ENCODE measurements at places on chromosomes 4 and X. TPM values are rescaled to one million over a fixed set of nuclear protein-coding genes. Genes with fewer than 3 reads are reported as not detected.

Gene GPRASP2
- 13.3 TPM for total RNA-seq

Gene NIPAL1
- 0.07 TPM for total RNA-seq

Gene HSFX1
- total RNA-seq, result 2.7 TPM

Gene FMR1NB
- not detected for total RNA-seq

Gene UGT2A1
- total RNA-seq, result not detected

Gene KLF8
- total RNA-seq, result 3.4 TPM

Gene NPY1R
- total RNA-seq, result 0.69 TPM

Gene CITED1
- not detected for total RNA-seq

Gene CCDC160
- not detected for total RNA-seq

DNA sequence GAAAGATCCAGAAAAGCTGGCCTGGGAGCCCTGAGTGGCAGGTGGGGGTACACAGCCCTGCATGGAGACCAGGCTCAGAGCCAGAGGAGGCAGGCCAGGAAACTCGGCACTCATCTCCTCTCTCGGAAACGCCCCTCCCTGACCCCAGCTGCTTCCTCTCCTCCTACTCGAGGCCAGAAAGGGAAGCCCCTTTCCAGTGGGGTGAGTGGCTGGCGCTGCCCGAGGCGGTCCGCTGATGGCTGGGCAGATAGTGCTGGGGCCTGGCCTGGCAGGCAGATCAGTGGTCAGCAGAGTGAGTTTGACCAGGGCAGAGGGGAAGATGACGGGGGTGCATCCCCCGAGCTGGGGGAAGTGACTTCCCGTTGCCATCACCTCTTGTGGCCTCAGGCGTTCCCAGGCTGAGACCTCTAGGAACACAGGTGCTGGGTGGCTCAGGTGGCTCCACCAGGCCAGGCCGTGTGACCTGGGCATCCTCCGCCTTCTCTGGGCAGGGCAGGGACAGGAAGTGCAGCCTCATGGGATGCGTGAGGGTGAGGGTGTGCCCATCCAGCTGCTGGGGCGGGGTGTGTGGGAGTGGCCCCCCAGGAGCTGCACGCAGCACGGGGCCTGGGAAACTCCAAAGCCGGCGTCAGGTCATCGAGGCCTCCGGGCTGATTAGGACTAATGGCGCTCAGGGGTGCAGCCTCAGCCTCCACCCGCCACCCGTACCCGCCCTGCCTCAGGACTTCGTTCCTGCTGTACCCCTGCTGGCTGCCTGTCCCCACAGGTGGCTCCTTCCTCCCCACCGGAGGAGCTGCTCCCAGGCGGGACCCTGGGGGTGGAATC lies 5.7 kb downstream of the SH3BP2 start:
- DNase-seq, result peak; percentile 83

GRCh38 chr4:61723492-61723891 lies 523.4 kb downstream of the ADGRL3 start:
- DNase-seq, result no peak

- DNase-seq, result no peak
Observed at GRCh38 chr4:142353149-142353738, 492.9 kb downstream of the INPP4B start.

DNA sequence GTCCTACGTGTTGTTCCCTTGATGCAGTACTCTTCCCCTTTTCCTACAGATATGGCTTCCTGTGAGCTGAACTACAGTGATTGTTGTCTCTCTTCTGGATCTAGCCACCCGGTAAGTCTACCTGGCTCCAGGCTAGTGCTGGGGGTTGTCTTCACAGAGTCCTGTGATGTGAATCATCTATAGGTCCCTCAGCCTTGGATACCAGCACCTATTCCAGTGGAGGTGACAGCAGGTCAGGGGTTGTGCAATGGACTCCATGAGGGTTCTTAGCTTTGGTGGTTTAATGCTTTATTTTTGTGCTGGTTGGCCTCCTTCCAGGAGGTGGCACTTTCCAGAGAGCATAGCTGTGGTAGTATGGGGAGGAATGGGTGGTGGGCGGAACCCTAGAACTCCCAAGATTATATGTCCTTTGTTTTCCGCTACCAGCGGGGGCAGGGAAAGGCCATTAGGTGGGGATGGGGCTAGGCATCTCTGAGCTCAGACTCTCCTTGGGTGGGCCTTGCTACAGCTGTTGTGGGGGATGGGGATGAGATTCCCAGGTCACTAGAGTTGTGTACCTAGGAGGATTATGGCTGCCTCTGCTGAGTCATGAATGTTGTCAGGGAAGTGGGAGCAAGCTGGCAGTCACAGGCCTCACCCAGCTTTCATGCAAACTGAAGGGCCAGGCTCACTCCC lies 121.4 kb upstream of the ANKRD50 start:
- DNase-seq, result no peak

DNA sequence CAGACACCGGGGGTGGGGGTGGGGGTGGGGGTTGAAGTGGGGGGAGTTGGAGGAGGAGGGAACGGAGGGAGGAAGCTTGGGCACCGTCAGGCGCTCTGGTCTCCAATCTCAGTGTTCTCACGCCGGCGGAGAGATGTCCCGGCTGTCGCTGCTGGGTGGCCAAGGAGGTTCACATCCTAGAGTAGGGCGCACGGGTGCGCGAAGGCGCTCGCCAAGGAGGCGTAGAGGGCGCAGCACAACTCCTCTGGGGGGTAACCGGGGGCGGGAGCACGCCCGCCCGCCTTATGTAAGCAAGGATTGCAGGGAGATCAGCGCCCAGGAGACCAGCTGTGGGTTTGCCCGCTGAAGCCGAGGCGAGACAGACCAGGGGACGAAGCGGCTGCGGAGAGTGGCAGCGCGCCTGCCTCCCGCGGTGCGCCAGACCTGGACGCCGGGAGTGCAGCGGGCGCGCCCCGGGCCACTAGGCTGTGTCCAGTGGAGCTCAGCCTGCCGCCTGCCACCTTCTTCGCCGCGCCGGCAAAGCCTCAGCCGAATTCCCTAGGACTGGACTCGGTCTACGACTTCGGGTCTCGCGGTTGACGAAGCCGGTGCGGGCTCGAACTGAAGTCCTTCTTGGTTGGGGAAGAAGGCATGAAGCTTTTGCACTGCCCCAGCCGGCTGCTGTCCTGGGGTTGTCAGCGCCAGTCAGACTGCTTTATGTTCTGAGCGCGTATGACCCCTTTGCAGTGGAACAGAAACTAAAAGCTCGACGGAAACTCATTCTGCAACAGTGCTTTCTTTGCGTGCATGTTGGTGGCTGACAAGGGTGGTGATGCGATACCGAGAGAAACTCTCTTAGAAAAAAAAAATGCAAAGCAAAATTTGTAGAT lies 707 bp upstream of the UNC5C start:
- DNase-seq, result peak; percentile 80

DNA sequence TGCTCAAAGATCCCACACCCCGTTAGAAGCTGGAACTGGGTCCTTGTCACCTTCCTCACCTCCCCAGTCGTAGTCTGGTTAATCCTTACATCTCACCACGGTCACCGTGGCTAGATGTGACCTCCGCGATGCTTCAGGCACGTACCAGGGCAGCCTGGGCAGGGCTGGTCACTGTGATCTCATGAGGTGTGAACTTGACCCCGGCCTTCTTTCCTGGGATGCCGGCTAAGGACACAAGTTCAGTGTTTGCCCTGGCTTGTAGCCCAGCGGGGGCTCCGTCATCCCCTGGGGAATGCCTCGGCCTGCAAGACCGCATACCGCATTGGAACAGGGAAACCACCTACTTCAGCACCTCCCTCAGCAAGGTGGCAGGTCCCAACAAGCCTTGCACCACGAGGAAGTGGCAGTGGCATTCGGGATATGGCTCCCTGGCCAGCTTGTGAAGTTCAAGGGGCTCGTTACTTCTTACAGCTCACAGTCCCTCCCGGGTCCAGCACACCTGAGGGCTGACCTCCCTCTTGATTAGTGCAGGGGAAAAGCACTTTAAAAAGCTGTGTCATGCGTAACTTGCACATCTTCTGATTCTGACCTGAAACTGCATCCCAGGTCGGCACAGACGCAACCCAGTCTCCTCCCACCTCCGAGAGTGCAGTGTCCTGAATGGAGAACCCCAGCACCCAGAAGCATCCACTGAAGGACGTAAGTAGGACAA lies 25.9 kb downstream of the NOP14 start:
- DNase-seq, result no peak

DNA sequence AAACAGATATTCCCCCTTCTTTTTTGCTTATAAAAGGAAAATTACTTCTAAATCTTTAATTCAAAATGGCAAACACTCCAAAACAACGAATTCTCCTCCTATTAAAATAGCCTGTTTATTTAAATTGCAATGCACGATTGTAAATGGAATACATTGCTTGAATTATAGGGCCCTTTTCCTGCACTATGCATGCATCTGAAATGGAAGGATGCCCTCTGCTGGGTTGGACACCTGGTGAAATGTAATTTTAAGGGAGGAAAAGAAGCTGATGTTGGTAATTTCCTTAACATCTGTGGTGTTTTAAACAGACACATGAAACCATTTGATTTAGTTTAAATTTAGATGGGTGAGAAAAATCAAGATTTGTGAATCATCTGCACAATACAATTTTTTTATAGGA lies 72.8 kb downstream of the GRXCR1 start:
- DNase-seq, result no peak

GRCh38 chr4:88705805-88706492 lies 8.3 kb upstream of the NAP1L5 start:
- DNase-seq, result no peak

GRCh38 chr4:6278801-6279197 lies 9.1 kb downstream of the WFS1 start:
- peak; percentile 68 for DNase-seq

DNA sequence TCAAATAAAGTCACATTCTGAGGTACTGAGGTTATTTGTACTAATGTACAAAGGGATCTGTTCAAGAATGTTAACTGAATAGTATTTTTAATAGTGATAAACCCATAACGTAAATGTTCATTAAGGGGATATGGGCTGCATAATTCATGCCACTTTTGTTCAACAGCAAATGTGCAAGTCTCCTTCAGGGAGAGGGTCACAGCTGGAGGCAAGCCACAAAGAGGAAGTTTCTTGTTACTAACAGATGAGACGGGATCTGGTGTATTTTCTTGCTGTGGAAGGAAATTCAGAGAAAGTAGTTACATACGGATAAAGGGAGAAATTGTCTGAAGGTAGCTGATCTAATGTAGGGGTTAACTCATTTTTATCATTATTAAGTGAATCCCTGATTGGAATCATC lies 10.0 kb downstream of the ZFP42 start:
- DNase-seq, result no peak

DNA sequence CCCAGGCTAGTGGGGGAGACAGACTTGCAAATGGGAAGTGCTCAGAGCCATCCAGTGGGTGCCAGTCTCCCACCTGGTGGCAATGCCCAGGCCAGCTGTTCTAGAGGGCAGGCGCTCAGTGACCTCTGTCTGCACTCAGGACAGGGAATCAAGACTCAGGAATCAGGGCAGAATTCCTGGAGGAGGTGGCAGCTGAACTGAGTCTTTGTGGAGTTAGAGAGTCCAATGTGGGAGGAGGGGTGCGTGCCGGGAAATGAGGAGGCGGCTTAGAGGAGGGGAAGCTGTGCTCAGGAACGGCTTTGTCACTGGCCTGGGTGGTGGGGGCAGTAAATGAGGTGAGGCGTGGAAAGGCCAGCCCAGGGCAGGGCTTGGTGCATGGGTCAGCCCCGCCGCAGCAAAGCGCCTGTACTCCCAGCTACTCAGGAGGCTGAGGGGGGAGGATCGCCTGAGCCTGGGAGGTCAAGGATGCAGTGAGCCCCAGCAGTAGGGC lies 31.3 kb upstream of the SORCS2 start:
- no peak for DNase-seq

DNA sequence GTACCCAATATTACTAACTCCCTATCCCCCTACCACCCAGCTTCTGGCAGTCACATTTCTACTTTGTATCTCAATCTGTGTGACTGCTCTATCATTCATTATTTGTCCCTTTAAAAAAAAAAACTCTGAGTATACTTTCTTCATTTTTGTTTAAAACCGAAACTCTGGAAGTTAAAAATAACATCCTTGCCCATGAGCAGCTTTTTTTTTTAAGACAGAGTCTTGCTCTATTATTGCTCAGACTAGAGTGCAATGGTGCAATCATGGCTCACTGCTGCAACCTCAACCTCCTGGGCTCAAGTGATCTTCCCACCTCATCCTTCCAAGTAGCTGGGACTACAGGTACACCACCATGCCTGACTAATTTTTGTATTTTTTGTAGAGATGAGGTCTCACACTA lies 15.8 kb downstream of the UBE2K start:
- DNase-seq, result no peak

DNA sequence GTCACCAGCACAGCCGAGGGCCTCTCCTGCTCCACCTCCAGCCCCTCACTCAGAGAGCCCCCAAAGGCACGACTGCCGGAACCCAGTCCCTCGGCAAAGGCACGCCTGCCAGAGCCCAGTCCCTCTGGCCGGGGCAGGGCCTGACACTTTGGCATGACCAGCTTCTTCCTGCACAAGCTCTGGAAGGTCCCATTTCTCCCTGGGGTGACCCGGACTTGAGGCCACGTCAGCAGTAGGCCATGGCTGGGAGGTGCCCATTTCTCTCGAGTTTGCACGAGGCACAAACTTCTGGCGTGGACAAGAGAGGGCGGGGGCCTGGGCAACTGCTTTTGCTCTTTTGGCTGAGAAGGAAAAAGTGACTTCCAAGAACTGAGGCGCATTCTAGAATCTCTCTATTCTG lies 62.2 kb upstream of the GPR78 start:
- no peak for DNase-seq

GRCh38 chrX:123860983-123861382 lies 1.1 kb downstream of the XIAP start:
- DNase-seq, result no peak

- DNase-seq, result no peak
Observed at GRCh38 chr4:41154814-41155177, 59.5 kb downstream of the APBB2 start.

GRCh38 chr4:130675266-130675665 lies 1579.3 kb downstream of the C4orf33 start:
- DNase-seq, result no peak

- DNase-seq, result peak; percentile 30
Observed at GRCh38 chr4:109912706-109913595, at the start of gene EGF. TSS of gene EGF (plus strand) at chr4:109912883. CDS start at chr4:109913336, 453 bp downstream.

GRCh38 chrX:50108264-50108663 lies 92.5 kb downstream of the AKAP4 start:
- DNase-seq, result no peak

- no peak for DNase-seq
Observed at GRCh38 chr4:83036991-83037665, 2.1 kb downstream of the COPS4 start.

DNA sequence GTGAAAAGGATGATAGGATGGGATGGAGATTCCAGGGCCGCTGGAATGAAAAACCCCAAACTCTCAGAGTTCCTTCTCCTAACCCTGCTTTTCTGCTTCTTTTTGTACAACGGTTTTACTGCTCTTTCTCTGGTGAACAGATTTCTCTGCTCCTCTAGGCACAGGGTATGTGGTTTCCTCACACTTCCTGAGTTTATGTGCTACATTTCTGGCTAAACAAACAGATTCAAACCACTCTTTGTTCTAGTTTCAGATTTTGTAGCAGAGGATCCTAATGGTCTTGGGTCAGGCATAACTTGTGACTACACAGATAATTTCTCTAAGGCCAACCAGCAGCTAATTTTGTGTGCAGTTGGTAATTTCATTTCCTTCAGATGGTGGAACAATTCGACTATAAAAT lies 52.6 kb downstream of the OSTC start:
- DNase-seq, result no peak

DNA sequence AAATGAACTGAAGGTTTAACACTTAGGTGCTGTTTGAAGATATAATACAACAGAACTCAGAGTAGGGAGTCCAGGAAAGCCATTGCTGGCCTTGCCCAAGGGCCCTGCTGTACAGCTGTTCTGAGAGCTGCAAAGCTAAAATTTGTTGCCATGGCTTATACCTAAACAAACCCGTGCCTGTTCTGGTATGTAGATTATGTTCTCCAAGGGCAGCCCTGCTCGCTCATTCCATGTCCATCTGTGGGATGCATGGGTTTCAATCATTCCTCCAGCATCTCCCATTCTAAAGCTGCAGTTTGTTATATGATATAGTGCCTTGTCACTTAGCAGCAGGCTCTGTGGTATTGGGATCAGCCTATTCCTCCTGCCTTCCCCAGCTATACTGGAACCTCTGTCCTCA lies 80.8 kb upstream of the BMPR1B start:
- DNase-seq, result no peak

Data from left ventricle myocardium superior (tissue), 1 donor.